ENCODE measurements at places on chromosomes 2 and 18.

- DNase-seq: no peak
Measured at GRCh38 chr2:6359964-6360363, 505.7 kb downstream of the CMPK2 start.

- no peak for DNase-seq
Measured at GRCh38 chr18:53798516-53798915, 426.0 kb downstream of the MBD2 start.

- no peak for DNase-seq
Measured at GRCh38 chr2:191891656-191892055, 44.8 kb upstream of the CAVIN2 start.

DNA sequence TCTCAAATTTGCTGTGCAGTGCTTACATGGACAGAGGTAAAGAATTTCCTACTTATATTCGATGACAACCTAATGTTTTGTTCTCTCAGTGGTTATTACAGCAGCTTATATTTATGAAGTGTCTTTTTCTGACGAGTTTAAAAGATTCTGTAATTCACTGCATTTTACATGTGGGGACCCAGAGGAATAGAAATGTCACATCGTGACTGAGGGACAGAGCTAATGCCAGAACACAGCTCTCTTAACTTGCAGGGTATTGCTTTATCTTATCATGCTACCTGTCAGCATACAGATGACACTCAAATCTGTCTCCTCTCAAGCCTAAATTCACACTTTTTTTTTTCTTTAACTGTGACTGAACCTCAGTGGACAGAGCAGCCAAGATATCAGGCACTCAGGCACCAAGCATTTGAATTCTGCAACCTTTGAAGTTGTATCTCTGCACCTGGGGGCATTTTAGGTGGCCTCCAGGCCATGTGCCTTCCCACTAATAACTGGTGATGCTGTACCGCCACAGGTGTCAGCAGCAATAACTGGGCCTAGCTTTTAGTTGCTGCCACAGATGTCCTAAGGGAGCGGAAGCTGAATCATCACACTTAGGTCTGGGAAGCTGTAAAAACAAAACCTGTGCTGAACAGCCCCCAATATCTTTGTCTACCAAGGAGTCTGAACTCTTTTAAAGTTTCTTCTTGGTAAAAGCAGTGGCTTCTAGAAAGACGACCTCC lies 315.8 kb upstream of the NRP2 start:
- DNase-seq: no peak

DNA sequence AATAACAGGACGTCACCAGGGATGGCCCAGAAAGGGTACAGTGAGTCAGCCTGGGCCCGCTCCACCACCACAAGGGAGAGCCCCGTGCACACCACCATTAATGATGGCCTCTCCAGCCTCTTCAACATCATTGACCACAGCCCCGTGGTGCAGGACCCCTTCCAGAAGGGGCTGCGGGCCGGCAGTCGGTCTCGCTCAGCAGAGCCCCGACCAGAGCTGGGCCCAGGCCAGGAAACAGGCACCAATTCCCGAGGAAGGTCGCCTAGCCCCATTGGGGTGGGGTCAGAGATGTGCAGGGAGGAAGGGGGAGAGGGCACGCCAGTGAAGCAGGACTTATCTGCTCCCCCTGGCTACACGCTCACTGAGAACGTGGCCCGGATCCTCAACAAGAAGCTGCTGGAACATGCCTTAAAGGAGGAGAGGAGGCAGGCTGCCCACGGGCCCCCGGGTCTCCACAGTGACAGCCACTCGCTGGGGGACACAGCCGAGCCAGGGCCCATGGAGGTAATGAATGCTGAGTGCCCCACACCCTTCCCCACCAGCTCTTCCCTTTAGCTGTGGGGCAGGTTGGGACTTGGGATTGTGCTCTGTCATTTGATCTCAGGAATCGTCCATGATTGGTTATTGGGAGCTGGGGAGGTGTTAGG lies 120.5 kb downstream of the MTCL1 start:
- no peak for DNase-seq

- no peak for DNase-seq
Measured at GRCh38 chr2:96306370-96306769, 1.0 kb upstream of the SNRNP200 start.

Measured in stimulated activated CD4-positive, alpha-beta T cell treated with anti-CD3 and anti-CD28 coated beads, Interleukin-4, amount 100 ng/mL, for 48 hours (primary cell).